Heart left ventricle (tissue), 16 donors: ENCODE measurements at places on chromosomes 1 and 21.

DNA sequence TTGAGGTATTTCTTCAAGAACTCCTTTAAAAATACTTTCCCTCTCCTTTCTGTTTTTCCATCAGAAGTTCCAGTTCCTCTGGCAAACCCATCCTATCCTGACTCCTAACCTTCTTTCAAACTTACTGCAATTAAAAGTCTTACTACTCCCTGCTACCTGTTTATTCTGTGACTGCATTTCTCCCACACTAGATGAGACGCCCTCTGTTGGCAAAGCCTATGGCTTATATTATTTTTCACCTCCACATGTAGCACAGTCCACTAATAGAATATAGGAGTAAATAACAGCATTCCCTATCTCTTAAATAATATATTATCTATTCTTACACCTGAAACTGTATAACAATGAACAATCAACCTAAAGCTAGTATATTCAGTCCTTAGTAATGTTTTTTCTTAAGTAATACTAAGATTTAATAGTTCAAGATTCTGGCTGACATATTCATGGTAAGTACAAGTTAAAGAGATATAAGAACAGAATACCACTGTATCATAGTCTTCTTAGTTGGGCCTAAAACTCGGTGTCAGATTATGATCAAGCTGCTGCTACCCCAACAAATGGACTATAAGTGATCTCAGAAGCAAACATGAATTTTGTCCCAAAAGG lies 54.8 kb downstream of the RAB3GAP2 start:
- DNase-seq = no peak

DNA sequence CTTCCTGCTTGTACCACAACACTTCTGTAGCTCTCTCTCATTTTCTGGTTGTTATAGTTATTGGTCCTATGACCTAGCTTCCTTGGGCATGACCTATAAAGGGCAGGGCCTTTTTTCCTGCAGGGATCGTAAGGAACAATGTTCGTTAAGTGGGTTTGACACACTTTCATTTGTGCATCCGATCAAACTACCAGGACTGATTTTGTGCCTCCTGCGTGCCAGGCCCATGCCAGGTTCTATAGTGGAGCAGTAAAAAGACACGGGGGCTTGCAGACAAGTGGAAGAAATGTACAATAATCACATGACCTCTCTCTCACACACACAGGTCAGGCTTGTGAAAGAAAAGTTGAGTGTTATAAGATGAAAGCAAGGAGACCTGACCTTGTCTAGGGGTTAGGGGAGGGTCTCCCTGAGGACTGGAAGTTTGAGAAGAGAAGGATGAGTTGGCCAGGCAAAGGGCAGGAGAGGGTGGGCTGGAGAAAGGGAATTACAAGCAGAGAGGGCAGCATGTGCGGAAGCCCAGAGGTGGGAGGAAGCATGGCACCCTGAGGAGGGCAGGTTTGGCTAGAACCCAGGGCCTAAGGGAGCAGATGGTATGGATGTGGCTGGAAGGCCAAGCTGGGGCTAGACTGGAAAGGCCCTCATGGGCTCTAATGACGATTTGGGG lies 145.4 kb downstream of the GRIK3 start:
- DNase-seq = no peak

DNA sequence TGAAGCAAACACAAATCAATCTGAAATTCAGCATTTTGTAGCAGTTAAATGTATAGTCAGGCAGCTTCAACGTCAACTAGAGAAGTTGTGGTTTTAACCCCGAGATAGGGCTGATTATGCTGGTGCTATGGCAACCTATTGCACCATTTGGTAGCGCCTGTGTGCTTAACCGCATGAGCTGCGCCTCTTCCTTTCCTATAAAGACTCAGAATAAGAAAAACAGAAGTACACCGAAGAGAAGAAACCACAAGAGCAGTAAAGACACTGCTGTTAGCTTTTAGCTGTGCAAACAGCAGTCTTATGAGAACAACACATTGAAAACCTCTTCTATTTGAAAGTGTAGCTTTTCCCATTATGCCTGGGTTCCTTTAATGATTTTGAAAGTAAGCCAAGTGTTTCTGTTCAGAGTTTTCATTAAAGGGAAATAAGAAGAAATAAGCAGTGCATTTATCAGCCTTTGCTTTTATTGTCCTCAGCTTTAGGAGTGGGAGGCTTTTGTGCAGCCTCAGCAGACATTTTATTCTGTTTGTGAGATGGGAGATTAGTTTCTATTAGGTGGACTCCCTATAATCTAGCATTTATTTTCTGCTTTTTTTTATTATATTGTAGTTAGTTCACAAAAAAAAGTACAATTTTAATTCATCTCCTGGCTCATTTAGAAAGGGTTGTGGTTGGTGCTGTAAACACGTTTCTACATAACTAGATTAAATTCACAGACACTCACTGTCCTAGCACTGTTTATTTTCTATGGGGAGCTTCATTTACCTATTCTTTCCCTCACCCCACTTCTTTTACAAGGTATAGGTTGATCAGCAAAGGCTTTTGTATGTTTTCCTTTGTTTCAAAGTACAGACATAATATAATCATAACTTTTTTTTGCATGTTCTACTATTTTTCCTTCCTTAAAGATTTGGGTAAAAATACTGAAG lies 43.3 kb downstream of the PTPRC start:
- DNase-seq = peak; percentile 55

GRCh38 chr1:14113841-14114567 lies 414.0 kb downstream of the PRDM2 start:
- DNase-seq = peak; percentile 53

DNA sequence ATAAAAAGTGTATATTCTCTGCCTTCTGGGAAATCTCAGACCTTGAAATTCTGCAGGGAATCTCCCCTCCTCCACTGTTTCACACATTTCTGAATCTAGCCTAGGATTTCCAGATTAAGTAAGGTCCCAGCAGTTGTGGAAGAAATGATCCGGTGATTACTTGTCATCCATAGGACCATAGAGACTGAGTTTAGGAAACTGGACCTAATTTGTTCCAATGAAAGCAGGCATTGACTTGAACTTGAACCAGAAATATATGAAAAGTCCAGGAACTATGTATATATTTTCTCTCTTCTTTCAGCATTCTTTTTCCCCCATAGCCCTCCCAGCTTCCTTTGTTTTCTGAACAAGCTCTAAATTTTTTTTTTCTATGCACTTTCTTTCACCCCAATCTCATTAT lies 149.5 kb upstream of the SPAG17 start:
- DNase-seq = no peak

DNA sequence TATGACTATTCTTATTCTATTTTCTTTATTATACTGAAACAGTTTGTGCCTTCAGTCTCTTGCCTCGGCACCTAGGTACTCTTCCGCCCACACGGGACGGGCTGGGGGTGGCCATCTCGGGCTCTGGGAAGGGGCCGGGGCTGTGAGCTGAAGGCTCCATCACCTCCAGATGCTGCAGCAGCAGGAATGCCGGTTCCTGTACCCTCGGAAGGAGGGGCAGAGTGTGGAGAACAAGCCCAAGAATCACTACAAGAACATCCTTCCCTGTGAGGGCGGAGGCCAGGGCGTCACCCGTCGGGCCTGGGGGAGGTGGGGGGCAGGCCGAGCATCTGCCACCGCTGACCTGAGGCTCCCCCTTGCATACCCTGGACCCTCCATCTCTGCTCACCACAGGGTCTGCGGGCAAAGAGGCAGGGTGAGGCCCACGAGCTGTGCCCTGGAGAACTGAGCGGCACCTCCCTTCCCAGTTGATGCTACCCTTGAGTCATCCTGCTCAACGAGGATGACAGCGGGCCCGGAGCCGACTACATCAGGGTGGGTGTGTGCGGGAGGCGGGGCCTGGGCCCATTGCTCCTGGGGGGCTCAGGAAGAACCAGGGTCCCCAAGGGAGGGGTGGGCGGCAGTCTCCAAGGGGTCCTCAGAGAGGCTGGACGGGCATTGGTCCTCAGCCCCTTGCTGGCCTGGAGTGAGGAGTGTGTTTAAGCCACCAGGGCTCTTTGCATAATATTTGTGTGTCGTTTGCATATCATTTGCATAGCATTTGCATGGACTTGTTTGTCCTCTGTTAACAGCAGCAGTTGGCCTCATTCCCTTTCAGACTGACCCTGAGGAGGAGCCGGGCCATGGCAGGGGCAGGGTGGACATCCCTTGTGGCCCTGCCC lies 7.5 kb downstream of the RNF223 start:
- DNase-seq = no peak

- no peak for DNase-seq
Measured at GRCh38 chr1:60449876-60450275, 376.3 kb upstream of the C1orf87 start.

DNA sequence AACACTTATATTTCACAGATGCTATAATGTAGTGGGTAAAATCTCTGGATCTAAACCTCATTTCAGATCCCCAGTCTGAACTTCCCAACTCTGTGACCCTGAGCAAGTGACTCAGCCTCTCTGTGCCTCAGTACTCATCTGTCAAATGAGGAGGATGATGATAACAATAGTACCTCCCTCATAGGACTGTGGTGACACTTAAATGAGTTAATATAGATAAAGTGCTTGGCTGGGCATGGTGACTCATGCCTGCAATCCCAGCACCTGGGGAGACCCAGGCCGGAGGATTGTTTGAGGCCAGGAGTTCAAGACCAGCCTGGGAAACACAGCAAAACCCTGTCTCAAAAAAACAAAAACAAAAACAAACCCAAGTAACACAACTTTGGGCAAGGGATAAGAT lies 4.7 kb upstream of the ECE1 start:
- no peak for DNase-seq

DNA sequence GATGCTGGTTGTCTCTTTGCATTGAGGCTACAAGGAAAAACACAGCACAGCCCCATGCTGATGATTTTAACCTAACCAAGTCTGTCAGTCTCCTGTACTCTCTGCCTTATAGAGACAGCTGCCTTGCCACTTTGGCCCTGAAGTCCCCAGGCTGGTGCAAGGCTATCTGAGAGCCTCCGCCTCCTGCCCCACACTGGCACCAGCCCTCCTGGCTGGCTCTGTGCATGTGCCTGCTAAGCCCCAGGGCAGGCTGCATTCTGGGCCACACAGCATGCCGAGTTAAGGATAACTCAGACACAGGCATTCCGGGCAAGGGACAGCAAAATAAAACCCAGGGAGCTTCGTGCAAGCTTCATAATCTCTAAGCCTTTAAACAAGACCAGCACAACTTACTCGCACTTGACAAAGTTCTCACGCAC lies 910 bp downstream of the RUNX1 start:
- DNase-seq = peak; percentile 28

- peak; percentile 31 for DNase-seq
Measured at GRCh38 chr21:29849735-29850176, 90.0 kb downstream of the GRIK1 start.

DNA sequence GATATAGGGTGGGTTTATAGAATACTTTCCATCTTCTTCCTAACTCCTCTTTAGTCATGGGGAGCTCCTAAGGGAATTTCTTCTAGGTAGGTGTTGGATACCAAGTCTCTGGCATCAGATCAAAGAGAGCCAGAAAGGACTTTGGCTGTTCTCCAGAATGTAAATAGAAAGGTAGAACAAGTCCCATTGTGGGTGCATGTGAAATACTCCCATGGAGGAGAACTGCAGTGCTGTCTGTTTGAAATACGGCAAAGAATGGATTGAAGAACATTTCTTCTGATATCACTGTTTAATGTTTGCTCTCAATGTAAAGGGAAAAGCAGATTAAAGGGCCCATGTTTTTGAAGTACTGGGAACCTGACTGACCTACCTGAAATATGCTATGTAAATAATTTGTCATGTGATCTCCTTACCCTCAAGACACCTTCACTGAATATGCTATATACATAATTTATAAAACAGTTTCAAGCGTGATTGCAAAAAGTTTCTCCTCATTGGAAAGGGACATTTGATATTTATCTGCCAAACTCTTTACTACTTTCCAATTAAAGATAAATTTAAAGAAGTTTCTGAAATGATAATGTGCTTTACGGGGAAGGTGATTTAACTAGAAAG lies 65.9 kb downstream of the LAMC1 start:
- no peak for DNase-seq

GRCh38 chr1:107976431-107976830 lies 11.5 kb upstream of the VAV3 start:
- DNase-seq = no peak

- no peak for DNase-seq
Measured at GRCh38 chr1:181350131-181350530, 133.2 kb upstream of the CACNA1E start.

DNA sequence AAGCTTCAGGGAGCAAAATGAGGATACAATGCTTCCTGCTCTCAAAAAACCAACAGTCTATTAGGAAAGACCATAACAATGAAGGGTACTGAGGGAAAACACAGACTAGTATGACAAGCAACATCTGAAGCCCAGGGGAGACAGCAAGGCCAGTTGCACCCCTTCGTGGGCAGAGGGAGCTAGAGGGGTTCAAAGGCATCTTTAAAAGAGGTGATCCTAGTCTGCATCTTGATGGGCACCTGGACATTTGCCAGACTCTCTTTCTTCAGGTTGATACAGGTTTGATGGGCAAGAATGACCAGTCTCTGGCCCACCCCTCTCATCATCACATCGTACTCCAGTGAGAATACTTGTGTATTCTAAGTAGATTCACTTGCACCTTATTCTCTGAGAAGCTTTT lies 177.7 kb downstream of the VAV3 start:
- no peak for DNase-seq

DNA sequence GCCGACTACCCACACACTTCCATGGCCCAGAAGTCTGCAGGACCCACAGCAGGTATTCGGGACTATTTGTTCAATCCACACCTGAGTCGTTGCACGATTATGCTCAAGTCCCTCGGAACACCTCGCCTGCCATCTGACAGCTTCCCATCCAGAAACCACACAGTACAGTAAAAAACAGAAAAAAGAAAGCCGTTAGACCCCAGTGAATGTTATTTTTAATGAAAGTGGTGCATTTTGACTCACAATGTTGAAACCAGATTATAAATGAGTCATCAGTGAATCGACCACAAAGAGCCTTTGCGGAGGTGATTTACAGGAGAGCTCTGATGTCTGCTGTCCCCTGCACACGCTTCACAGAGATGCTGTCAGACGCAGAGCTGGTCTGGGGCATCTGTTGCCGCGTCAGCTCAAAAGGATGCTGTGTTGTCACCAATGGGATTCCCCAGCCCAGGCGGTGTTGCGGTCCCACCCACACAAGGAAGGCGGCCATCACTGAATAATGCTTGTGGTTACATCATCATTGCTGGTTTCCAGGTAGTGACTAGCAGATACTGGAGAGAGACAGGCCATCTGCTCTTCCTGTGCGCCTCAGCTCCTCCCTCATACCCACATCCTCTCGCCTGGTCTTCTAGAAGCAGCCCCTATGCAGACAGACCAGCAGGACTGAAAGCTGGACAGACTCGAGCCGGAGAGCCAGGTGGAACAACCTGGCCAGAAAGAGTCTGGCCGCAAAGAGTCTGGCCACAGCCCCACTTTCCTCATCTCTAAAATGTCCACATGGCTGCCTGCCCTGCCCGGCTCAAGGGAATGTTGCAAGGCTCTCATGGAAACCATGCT lies 116.8 kb downstream of the TOMM20 start:
- peak; percentile 82 for DNase-seq

- DNase-seq = no peak
Measured at GRCh38 chr1:200319148-200319547, 90.7 kb downstream of the ZNF281 start.
